ENCODE measurements at places on chromosomes 16 and 17.

GRCh38 chr16:84266451-84266850, 26.6 kb upstream of the KCNG4 start:
- peak; percentile 33 for DNase-seq

DNA sequence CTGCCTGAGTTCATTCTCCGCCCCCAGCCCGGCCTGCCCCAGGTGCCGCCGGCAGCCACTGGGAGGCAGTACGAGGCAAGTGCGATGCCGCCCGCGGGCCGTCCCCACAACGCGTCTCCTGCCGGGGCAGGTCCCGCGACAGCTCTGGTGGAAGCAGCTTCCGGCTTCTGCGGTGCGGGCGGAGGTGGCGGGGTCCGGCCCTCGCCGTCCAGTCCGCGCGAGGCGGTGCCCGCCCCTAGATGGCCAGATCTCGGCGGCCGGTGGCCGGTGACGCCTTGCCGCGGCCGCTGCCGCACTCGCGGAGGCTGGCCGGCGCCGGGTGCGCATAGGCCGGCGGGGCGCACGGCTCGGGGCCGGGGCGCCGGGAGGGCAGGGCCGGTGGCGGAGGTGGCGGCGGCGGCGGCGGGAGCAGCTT, 1.8 kb downstream of the GJD3 start:
- DNase-seq: no peak

GRCh38 chr16:20136446-20136968, 62.8 kb upstream of the GPR139 start:
- DNase-seq: no peak

- no peak for DNase-seq
Observed at GRCh38 chr16:66454751-66455150, 27.7 kb downstream of the BEAN1 start.

DNA sequence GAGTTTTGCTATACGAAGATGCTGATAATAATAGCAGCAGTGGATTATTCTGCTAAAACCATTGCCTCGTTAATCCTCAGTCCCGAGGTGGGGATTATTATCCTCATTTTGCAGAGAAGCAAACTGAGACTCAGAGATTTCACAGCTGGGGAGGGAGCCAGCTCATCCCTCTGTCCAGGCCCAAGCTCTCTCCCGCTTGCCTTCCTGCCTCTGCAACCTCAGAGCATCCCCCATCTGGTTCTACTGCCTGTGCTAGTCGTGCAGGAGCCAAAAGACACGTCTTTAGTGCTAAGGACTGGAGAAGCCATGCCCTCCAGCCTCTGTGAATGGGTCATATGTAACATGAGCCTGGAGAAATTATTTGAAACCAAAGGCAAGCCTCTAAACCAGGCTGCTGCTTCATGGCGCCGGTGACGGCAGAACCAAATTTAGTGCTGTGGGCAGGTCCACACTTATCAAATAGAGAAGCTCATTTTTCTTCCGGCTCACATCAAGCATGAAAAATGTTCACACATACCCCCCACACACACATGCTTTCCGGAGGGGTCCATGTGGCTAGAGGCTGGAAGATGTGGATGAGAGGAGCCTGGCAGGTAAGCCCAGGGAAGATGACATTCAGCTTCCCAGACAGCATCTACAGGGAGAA, 13.5 kb downstream of the MAPT start:
- DNase-seq: no peak

- DNase-seq: peak; percentile 58
Observed at GRCh38 chr17:6666077-6666521, 14.5 kb downstream of the C17orf100 start.

DNA sequence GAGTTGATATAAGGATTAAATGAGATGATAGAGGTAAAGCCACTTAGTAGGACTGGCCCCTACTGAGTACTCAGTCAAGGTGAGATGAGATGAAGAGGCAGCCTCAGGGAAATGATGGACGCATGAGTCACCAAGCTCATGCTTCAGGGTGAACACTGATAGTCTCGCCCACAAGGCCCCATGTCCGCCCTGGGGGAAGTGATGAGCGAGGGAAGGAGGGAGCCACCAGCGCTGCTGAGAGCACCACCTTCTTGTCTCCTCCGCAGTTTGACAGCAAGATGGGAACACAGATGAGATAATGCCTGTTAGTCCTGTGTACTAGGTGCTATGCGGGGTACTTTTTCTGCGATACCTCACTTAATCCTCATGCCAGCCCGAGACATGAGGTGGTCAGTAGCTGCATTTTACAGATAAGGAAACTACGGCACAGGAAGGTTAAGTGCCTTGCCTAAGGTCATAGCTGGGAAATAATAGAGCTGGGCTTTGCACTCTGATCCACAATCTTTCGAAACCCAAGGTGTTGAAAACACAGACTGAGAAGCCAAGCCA, 383.0 kb downstream of the CPPED1 start:
- DNase-seq: no peak

GRCh38 chr17:74201250-74201649, 2.2 kb upstream of the RPL38 start:
- no peak for DNase-seq

DNA sequence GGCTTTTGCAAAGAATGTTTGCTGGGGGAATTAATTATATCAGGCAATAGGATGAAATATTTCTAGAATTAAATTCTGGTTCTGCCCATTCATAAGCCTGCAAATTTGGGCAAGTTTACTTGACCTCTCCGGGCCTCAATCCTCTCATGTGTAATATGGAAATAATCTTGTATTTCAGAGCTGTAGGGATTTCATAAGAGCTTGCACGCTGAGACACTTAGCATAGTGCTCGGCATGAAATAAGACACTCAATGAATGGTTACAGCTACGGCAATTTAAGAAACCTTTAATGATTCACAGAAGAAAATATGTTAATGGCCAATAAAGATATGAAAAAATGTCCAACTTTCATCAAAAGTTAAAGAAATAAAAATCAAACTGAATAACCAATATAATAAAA, 40.6 kb upstream of the PITPNM3 start:
- DNase-seq: no peak

DNA sequence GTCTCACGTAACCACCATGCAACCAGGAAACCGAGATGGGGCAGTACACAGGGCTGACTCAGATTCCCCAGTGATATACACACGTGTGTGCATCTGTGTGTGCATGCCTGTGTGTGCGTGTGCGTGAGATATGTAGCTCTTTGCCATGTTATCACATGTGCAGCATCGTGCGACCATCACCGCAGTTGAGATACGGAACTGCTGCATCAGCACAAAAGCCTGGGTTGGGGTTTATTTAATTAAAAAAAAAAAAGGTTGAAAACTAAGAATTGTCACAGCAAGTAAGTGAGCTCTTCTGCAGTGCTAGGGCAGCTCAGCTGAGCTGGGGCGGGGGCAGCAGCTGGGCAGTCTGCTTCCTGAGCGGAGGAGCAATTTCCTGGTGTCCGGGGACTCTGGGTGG, 152.5 kb downstream of the RBFOX3 start:
- no peak for DNase-seq

- DNase-seq: no peak
Observed at GRCh38 chr17:80449930-80450576, 26.4 kb downstream of the NPTX1 start.

- no peak for DNase-seq
Observed at GRCh38 chr16:82835487-82836155, 208.9 kb downstream of the CDH13 start.

All from substantia nigra (tissue), 51 donors.